ENCODE measurements at places on chromosomes 12 and 14.

DNA sequence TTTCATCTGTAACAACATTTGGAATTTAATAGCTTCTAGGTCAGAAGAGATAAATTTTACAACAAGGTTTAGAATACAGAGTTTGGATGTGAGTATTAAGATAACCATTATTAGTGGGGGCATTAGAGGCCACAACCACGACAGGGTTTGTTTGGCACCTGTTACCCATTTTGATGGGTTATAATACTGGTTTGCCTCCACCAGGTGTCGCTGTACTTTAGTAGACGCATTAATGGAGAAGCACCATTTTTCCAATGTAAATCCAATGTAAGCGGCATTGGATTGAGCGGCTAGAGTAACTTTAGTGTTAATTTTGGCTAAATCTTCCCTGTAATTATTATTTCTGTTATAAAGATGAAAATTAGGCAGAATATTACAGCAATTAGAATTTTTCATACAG is 136.2 kb downstream of the SLCO1B3 start:
- no peak for DNase-seq

- DNase-seq = peak; percentile 10
Observed at GRCh38 chr14:36315159-36315853, 5.1 kb downstream of the MBIP start.

DNA sequence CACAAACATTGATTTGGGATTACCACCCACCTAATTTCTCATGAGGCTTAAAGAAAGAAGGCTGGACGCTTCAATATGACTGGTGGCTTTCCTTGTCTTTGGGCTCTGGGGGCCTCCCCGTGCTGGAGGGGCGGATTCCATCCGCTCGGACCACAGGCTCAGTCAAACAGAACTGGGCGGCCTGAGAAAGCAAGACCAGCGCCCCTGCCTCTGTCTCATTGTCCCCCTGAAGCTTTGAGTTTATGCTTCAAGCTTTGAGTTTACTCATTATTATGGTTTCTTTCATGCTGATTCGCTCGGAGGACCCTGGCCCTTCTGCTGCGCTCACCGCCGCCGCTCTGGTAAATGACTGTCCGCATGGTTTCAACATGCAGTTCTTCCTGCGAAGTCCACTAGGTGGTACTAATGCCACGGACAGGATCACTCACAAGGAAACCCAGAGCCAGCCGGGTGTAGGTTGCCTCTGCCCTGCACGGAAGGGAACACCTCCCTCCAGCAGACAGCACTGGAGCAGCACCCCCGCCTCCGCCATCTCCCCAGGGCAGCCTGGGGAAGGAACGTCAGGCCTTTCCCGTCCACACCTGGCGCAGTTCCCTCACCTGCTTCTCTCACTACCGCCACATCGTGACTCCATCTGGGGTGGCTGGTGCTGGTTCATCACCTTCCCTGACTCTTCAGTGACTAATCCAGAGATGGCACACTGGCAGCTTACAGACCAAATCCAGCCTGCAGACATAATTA is 13.2 kb upstream of the TIGAR start:
- no peak for DNase-seq

DNA sequence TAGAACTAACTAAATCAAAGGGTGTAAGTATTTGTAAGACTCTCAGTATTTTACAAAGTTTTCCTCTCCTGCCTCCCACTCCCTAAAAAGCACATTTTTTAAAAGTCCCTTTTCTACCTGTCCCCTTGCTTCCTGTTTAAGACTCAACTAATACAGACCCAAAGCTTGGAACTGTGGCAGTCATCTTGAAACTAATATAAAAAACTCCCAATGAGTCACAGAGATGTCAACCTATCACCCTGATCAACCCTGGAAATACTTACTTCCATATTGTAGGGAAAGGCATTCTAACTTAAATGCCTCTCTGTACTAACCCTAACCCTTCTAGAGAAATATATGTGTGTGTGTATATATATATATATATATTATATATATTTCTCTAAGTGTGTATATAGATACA is 184.8 kb downstream of the SPTSSA start:
- no peak for DNase-seq

DNA sequence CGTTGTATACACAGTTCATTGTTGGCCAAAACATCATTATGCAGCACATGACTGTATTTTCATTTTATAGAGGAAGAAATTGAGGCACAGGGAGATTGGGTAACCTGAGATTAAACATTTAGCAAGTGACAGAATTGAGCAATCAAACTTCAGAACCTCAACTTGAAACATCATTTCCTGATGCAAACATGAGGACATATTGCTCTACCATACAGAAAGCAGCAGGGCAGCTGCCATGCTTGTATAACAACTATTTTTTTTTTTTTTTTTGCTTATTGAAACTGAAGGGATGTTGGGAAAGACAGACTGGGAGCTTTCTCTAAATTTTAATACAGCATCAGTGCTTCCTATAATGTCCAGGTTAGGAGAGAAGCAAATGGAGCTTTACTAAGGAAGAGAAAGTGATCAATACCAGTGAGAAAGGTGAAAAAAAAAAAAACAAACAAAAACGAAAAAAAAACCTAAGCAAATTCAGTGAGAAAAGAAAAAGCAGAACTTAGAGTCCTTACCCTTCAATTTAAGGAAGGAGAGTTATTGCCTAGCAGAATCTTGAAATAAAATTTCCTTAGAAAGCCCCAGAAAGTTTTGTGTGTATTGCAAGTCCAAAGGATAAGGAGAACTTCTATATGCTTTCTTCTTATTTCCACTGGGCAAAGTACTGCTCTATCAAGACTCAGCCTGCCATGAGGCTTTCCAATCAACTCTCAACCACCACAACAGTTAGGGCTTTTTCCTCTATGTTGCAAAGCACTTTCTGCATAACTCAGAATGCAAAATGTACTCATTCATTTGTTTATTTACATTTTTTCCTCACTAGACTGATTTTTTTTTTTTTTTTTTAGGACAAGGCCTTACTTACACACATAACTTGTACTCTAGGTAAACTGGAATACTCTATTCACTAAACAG is 21.6 kb downstream of the BTG1 start:
- DNase-seq = no peak

DNA sequence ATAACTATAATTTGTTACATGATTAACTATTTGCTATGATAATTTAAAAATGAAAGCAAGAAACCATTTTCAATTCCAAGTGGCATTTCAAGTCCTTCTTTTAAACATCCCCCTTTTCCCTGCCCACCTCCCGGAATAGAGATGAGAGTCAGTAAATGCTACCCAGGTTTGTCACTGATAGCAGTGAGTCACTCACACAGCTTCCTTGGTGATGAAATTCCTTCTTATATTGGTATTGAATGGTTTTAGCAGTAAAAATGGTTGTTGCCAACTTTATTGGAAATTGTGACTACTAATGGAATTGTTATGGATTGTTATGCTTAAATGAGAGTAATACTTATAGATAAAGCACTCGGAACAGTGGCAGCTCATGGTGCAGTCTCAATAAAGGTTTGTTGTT is 90.5 kb downstream of the PPM1A start:
- DNase-seq = no peak

GRCh38 chr12:122093098-122093883 is 14.7 kb downstream of the MLXIP start:
- DNase-seq = no peak

DNA sequence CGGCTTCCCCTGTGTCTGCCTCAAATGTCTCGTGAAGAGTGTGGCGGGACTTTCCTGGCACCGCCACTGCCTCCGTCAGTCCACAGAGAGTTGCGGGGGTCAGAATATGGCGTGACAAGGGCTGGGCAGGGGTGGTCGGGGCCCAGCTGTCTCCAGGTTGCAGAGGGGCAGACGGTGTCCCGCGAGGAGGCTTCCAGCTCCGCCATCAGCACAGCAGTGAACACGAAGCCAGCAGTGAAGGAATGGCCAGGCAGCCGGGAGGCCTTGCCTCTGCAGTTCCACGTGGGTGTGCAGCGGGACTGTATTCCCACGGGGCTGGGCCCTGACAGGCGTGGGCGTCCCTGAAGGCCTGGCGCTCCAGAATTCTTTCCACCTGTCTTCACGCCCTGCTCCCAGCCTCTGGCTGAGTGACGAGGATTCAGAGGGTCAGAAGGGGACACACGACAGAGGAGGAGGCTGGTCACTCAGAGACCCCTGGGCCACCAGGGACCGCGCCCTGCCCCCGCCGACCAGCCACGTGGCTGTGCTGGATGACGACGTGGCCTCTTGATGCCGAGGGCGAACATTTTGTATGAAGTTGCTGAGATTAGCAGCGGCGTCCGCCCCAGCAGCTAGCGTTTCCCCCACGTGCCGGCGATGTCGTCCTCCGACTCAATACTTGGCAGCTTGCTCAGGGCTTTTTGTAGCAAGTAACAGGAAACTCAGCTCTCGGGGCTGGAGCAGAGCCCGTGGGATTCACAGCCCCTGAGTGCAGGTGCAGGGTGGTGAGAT is 25.0 kb upstream of the GALNT9 start:
- no peak for DNase-seq

GRCh38 chr14:100522616-100523099 is 64.6 kb downstream of the BEGAIN start:
- no peak for DNase-seq

DNA sequence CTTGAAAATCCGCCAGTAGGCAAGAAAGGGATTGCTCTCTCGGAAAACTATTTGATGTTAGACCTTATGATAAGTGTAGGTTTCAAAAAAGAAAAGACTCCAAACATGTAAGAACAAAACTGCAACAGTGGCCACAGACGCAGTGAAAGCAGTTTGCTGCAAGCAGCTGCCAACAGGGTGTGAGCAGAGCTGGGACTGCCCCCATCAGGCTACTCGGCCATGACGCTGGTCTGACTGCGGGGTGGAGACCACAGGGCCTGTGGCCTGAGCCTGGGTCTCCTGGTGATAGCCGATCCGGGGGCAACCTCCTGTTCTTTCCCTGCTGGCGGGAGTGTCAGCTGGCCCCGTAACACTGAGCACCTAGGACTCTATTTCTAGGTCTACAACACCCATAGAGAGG is 63.2 kb downstream of the AMN start:
- DNase-seq = no peak

DNA sequence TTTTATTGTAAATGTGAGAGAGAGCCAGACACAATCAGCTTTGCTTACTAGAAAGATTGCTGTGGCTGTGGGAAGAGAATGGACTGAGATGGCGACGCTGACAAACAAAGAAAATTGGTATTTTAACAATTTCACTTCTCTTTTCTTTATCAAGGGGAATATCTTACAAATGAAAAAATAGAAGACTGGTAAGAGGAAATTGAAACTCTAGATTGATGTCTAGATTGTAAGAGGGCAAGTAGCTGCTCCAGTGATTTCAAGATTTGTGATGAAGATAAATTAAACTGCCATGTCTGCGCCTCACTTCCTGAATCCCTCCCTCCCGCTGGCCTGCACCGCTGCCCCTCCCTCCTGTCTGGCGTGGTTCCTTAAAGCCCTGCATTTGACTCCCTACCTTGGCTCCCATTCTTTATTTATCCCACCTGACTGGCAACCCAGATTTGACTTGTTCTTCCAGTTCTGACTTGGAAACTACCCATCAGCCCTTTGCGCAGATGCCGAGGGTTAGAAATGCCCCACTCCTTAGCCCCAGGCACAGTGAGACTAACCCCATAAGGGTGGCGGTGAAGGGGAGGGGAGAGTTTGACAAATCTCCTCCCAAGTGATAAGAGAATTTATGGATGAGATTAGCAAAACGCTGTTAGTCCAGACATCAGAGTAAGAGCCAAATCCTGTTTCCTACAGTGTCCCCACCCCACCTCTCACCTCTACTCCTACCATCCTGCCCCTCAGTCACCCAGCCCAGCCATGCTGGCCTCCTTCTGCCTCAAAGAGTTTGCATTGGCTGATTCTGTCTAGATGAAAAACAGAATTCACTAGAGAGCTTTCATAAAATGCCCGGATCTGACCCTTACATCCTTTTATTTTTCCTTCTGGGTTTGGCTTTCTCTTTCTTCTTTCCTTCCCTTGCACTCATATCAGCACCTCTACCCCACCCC is 125.3 kb upstream of the ATF7IP start:
- no peak for DNase-seq

GRCh38 chr12:46187023-46187422 is 81.8 kb downstream of the SLC38A1 start:
- DNase-seq = no peak

GRCh38 chr14:94397289-94398181 is 9.1 kb upstream of the SERPINA1 start:
- DNase-seq = no peak

- no peak for DNase-seq
Observed at GRCh38 chr14:73764406-73765280, 50.5 kb upstream of the PNMA1 start.

DNA sequence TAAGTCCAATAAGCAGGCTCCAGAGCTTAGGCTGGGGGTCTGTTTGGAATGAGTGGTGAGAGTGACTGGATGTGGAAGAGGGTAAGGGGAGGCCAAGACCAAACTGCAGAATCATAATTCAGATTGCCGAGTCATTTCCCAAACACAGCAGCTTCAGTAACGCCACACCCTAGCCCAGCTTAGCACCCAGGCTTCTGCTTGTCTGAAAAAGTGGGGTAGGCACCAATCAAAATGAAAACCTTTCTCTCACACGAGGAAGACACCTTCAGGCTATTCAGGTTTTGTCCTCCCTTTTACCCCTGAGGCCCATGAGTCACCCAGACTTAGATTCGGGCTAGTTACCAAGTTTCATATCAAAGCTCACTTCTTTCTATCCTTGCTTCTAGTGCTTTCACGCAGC is 306.1 kb downstream of the DAD1 start:
- DNase-seq = no peak

DNA sequence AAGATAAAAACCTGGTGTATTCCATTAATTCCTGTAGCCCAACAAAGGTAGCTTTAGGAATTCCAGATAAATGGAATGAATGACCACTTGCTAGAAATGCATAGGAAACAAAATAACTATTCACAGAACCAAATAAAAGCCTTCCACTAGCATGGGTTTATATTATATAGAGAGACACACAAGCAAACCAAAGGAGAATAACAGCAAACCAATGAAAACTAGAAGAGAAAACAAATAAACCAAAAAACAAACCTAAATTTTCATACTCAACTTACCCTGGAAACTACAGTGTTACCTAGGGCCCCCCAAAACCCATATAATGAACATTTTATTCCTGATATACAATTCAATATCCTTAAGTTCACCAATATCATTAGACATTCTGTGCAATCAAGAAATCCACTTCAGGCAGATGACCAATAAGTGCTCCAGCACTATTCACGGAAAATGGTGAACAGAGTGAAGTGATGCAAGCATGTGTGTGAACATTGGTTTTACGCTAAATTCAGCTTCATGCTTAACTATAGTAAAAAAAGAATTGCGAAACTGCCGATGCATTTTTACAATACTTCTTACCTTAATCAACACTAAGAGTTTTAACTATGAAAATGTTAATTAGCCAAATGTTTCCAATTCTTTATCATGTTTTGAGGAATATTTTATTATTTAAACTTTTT is 1108.4 kb upstream of the TMEM132C start:
- DNase-seq = no peak

GRCh38 chr14:77554207-77554606 is 55.6 kb upstream of the ISM2 start:
- DNase-seq = peak; percentile 4

GRCh38 chr14:61765225-61765943 is 3.2 kb downstream of the SNAPC1 start:
- no peak for DNase-seq
